Breast epithelium (tissue), 4 donors: ENCODE measurements at places on chromosomes 11 and 22. TPM values are rescaled to one million over a fixed set of nuclear protein-coding genes. Genes with fewer than 3 reads are reported as not detected.

APOA4 gene
- not detected for total RNA-seq

GRCh38 chr11:32184723-32185376 is 94.0 kb downstream of the RCN1 start:
- H3K4me1 ChIP-seq, result no peaks in the 10 kb centered on the region
- no peaks in the 10 kb centered on the region for H3K36me3 ChIP-seq
- H3K27ac ChIP-seq, result no peak overlapping the region

DNA sequence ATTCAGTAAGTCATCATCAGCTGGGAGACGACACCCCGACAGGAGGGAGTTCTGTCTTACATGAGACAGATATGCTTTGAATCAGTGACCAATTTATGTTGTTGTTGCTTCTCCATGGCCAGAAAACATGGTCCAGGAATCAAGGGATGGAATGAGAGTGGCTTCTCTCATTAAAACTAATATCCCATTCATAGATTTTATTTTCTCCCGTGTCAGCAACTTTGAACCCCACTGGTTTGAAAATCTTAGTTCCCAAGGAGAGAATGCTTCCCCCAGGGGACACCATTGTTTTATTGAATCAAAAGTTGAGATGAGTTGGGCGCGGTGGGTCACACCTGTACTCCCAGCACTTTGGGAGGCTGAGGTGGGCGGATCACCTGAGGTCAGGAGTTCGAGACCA is 42.8 kb downstream of the RPS6KA4 start:
- no peaks in the 10 kb centered on the region for H3K27me3 ChIP-seq
- H3K36me3 ChIP-seq, result no peaks in the 10 kb centered on the region
- no peak for DNase-seq
- H3K27ac ChIP-seq, result no peak overlapping the region

DNA sequence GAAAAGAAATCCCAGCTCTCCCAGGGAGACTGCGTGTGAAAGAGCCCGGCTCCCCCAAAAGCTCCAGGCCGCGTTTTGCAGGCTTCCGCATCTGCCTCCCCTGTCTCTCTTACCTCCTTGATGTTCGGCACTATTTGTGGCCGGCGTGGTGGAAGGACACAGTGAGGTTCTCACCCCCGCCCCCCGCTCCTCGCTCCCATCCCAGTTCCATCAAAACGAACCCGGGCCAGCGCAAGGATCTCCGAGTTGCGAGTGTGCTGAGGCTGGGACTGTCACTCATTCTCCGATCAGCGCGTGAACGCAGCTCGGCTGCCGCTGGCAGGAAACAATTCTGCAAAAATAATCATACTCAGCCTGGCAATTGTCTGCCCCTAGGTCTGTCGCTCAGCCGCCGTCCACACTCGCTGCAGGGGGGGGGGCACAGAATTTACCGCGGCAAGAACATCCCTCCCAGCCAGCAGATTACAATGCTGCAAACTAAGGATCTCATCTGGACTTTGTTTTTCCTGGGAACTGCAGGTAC is at the start of gene NCAM1:
Gene NCAM1 (plus strand): TSS at position 275 of the 523 bp plus-strand sequence.
- no peak within 1 kb of the TSS for H3K27ac ChIP-seq
- peaks cover 5% of the 10 kb centered on the region for H3K27me3 ChIP-seq
- DNase-seq, result no peak
- peak within 1 kb of the TSS; percentile 70 for H3K4me3 ChIP-seq

DNA sequence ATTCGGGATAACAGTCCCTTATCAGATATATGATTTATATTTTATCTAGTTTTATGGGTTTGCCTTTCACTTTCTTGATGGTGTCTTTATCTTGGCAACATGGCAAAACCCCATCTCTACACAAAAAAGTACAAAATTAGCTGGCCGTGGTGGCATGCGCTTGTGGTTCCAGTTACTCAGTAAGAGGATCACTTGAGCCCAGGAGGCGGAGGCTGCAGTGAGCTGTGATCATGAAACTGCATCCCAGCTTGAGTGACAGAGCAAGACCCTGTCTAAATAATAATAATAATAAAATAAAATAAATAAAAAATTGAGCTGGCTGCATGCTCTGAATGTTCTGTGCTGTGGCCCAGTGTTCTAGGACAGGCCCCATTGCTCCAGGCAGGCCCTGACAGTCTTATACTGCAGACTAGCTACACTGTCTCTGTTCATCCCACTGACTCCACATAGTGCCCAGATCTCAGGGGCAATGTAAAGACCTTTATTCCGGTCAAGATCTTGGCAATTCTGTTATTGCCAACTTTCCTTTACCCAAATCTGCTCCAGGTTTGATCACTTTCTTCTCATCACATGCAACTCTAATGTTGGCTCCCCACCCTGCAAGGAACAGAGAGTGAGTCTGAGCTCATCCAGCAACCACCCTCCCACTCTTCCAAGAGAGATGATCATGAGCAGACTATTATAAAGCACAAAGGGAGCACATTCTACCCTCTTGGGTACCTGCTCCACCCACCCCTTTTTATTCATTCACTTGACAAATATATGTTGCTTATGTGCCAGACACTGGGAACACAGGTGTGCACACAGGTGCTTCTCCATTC is 8.8 kb downstream of the HSPA8 start:
- no peak overlapping the region for H3K4me3 ChIP-seq
- no peaks in the 10 kb centered on the region for H3K36me3 ChIP-seq
- H3K27me3 ChIP-seq, result no peaks in the 10 kb centered on the region
- H3K4me1 ChIP-seq, result no peaks in the 10 kb centered on the region
- no peak for DNase-seq

RASD2 gene
- 0.16 TPM for total RNA-seq

- no peaks in the 10 kb centered on the region for H3K4me1 ChIP-seq
- H3K36me3 ChIP-seq, result no peaks in the 10 kb centered on the region
- DNase-seq, result no peak
- H3K27me3 ChIP-seq, result no peaks in the 10 kb centered on the region
- H3K4me3 ChIP-seq, result no peak overlapping the region
- peak overlapping the region; percentile 87 for H3K27ac ChIP-seq
Observed at GRCh38 chr11:12287009-12287373, 90.4 kb upstream of the PARVA start.

DNA sequence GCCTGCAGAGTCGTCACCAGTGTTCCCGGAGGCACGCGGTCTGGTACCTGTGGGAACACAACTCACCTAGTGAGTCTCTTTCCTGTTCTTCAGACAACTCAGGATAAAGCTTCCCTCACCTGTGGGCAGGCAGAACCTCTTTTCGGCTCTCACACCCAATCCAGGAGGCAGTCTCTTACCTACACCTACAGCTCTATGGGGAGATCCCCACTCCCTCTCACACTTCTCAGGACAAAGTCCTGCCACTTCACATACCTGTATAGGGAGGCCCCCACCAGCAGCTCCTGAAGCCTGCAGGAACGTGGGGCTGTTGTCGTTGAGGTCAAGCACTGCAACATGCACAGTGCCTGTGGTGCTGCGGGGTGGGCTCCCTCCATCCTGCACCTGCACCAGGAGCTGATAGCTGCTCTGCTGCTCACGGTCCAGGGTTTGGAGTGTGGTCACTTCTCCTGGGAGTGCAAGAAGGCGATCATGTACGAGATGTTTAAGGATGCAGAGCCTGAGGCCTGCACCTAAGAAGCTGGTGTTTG is 12.2 kb upstream of the TPP1 start:
- H3K27ac ChIP-seq, result no peak overlapping the region
- DNase-seq, result no peak
- H3K4me3 ChIP-seq, result no peak overlapping the region
- H3K4me1 ChIP-seq, result no peaks in the 10 kb centered on the region

DNA sequence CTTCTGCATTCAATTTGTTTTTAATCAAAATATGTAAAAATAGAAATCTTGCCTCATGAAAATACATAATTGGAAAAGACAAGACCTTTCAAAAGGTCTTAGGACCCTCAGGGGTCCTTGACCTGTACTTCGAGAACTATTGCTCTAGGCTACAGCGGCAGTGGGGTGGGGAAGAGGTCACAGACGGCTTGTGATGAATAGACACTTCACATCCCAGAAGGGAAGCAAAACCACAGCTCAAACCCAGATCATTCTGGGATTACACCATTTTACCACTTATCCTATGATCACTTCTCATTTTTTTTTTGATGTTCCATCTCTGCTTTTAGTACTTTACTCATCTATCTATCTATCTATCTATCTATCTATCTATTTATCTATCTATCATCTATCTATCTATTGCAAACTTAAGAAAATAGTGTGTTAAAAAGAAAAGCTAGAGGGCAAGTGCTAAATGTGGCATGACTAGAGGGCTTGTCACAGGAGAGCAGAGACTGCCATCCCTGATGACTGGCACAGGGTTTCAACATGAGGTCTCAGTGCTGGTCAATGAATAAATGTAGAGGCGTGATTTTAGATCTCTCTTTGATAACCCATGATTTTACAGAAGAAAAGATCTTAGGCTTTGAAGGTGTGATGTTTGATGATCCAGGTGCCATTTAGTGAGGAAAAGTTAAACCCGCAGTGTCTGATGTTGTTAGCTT is 37.1 kb downstream of the RNF141 start:
- no peaks in the 10 kb centered on the region for H3K4me1 ChIP-seq
- H3K4me3 ChIP-seq, result no peak overlapping the region
- no peak for DNase-seq
- no peaks in the 10 kb centered on the region for H3K36me3 ChIP-seq
- H3K27me3 ChIP-seq, result no peaks in the 10 kb centered on the region
- no peak overlapping the region for H3K27ac ChIP-seq

ZP1 gene
- total RNA-seq, result 0.32 TPM

DNA sequence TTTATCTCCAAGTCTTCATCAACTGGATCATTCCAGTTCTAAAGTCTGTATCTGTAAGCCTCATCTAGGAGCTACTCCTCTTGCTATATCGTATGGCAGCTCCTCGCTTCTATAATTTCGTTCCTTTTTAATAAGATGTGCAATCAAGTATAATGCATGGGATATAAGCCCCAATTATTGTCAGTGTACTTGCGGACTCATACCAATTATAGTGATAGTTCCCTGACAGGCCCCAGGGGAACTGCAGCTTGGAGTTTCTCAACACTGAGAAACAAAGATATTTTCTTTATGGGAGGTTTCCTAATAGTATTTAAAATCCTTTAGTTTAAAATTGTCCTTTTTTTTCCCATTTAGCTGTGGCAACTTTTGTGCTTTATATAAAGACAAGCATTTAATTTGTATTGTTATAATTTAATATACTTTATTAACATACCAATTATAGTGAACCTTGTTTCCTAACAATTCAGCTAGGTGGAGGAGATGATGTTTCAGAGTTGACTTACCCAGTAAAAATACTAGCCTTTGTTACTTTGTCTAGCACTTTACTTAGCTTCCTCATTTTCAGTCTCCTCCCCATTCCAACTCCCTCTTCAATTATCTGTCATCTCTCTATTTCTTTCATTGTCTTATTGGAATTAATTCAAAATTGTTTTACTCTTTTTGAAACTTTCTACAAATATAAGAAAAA is 25.3 kb upstream of the DDX17 start:
- H3K4me3 ChIP-seq, result no peak overlapping the region
- no peaks in the 10 kb centered on the region for H3K27me3 ChIP-seq
- no peaks in the 10 kb centered on the region for H3K36me3 ChIP-seq
- H3K4me1 ChIP-seq, result no peaks in the 10 kb centered on the region

DNA sequence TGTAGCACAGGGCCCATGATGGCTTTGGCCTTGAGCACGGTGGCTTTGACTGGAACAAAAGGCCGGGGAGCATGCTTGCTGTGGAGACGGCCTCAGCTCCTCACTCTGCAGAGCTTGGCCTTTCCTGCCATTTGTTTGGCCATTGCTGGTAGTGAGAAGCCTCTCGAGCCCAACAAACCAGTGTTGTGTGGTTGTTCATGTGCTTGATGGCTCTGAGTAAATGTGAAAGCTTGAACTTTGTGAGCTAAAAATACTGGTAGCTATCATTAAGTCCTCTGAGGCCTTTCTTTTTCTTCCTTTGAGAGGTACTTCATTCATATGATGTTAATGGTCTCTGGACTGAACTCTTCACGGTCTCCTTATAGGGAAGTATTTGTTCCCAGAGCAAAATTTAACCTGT is 39.6 kb downstream of the NAT10 start:
- no peak for DNase-seq
- no peak overlapping the region for H3K4me3 ChIP-seq
- H3K27me3 ChIP-seq, result no peaks in the 10 kb centered on the region
- H3K36me3 ChIP-seq, result peaks cover 15% of the 10 kb centered on the region
- H3K27ac ChIP-seq, result no peak overlapping the region
- H3K4me1 ChIP-seq, result no peaks in the 10 kb centered on the region

TMEM25 gene
- total RNA-seq, result 38.0 TPM

GRCh38 chr11:130125638-130126037 is 33.9 kb upstream of the ST14 start:
- peaks cover 9% of the 10 kb centered on the region for H3K4me1 ChIP-seq
- no peak for DNase-seq
- H3K27ac ChIP-seq, result no peak overlapping the region

GRCh38 chr22:30889996-30890480 is 78.5 kb downstream of the MORC2 start:
- no peak for DNase-seq
- no peaks in the 10 kb centered on the region for H3K4me1 ChIP-seq
- no peaks in the 10 kb centered on the region for H3K36me3 ChIP-seq
- no peak overlapping the region for H3K27ac ChIP-seq
- no peaks in the 10 kb centered on the region for H3K27me3 ChIP-seq

DNA sequence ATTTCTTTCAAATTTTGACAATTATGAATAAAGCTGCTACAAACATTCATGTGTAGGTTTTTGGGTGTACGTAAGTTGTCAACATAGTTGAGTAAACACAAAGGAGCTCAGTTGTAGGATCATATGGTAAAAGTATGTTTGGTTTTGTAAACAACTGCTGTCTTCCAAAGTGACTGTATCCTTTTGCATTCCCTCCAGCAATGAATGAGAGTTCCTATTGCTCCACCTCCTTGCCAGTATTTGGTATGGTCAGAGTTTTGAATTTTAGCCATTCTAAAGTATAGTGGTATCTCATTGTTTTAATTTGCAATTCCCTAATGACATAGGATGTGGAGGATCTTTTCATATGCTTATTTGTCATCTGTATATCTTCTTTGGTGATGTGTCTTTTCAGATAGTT is 28.0 kb upstream of the PHOX2A start:
- H3K27ac ChIP-seq, result no peak overlapping the region
- no peaks in the 10 kb centered on the region for H3K4me1 ChIP-seq
- DNase-seq, result no peak
- H3K36me3 ChIP-seq, result no peaks in the 10 kb centered on the region
- no peaks in the 10 kb centered on the region for H3K27me3 ChIP-seq

- no peaks in the 10 kb centered on the region for H3K4me1 ChIP-seq
- no peak overlapping the region for H3K4me3 ChIP-seq
- no peak overlapping the region for H3K27ac ChIP-seq
- no peaks in the 10 kb centered on the region for H3K27me3 ChIP-seq
Observed at GRCh38 chr11:128180441-128181087, 406.8 kb downstream of the ETS1 start.

- no peaks in the 10 kb centered on the region for H3K4me1 ChIP-seq
- no peak overlapping the region for H3K4me3 ChIP-seq
- no peaks in the 10 kb centered on the region for H3K27me3 ChIP-seq
- DNase-seq, result peak; percentile 66
- H3K36me3 ChIP-seq, result no peaks in the 10 kb centered on the region
- no peak overlapping the region for H3K27ac ChIP-seq
Observed at GRCh38 chr22:39223091-39223710, 21.6 kb downstream of the PDGFB start.
